ENCODE measurements at places on chromosomes 1 and 21.

- DNase-seq, result no peak
Observed at GRCh38 chr1:202597090-202597761, 113.0 kb downstream of the SYT2 start.

- no peak for DNase-seq
Observed at GRCh38 chr1:242854466-242854865, 330.0 kb upstream of the PLD5 start.

DNA sequence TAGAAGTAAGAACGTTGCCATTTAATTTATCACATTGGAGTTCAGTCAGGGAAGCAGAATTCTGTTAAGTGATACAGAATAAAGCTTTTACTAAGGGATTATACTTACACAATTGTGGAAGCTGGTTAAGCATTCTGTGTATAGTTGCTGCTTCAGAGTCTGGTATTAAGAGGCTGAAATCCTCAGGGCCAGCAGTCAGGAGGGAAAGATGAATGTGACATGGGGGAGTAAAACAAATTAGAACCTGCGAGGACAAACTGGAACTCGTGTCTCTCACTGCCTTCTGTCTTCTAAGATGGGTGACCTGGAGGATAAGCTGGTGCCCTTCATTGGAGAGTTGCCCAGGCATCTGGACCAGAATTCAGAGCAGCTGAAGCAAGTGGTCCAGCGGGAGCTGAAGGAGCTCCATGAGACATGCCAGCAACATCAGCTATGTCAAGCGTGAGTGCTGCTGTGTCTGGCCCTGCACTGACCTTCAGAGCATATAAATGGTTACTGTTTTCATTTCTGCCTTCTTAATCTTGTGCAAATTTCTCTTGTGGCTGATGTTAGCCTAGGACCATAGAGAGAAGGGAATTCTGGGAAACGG lies 23.0 kb downstream of the MARK1 start:
- no peak for DNase-seq

GRCh38 chr1:23403735-23404486 lies 20.6 kb downstream of the TCEA3 start:
- DNase-seq, result peak; percentile 87

DNA sequence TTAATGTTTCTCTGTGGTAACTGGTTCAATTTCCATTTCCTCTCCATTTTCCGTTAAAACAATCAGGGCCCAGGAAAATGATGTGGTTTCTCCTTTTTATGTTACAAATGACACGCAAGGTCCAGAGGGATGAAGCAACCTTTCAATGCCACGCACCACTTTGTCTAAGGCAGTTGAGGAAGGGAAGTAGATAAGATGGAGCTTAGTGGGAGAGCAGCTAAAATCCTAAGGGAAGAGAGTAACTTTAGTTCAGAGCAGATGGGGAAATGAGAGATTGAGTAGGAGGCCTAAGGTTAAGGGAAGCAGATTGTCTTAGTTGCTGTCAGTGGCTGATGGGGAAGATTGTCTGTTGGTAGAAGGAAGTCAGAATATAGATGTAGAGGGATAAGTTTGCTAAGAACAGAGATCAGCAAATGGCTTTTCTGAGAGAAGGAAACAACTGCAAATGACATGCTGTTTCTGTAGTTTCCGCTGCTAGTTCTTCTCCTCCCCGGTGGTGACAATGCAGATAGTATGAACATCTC lies 660 bp downstream of the CD1C start:
- DNase-seq, result no peak

DNA sequence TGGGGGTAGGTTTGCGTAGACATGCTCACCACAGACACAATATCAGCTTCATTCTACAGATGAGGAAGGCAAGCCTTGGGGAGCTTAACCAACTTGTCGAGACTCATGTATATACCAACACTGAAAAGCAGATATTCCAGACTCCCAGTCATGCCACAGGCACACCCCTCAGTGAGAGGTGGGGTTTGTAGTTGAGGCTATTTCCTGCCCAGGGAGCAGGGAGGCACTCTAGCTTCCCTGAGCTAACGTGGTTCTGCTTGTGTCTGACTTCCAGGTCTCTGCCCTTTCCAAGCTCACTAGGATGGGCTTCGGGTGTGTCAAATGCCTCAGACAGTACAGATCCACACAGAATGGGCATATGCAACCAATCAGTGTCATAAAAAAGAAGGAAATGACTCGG lies 122.3 kb upstream of the RUNX1 start:
- no peak for DNase-seq

DNA sequence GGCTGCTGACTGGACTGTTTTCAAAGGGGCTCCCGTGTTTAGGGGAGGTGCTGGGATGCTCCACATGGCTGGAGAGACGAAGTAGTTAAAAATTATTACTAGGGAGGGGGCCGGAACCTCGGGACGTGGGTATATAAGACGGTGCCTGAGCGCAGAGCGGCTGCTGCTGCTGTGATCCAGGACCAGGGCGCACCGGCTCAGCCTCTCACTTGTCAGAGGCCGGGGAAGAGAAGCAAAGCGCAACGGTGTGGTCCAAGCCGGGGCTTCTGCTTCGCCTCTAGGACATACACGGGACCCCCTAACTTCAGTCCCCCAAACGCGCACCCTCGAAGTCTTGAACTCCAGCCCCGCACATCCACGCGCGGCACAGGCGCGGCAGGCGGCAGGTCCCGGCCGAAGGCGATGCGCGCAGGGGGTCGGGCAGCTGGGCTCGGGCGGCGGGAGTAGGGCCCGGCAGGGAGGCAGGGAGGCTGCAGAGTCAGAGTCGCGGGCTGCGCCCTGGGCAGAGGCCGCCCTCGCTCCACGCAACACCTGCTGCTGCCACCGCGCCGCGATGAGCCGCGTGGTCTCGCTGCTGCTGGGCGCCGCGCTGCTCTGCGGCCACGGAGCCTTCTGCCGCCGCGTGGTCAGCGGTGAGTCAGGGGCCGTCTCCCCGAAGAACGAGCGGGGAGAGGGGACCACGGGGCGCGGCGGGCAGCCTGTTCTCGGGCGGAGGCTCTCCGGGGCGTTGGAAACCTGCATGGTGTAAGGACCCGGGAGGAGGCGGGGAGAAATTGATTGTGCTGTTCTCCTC lies at the start of gene CHODL:
Gene CHODL (plus strand): TSS at position 163 of the 793 bp plus-strand sequence. CDS start 391 bp downstream, at position 554.
- no peak for DNase-seq

GRCh38 chr1:197027359-197027758 lies 39.7 kb downstream of the F13B start:
- DNase-seq, result no peak

DNA sequence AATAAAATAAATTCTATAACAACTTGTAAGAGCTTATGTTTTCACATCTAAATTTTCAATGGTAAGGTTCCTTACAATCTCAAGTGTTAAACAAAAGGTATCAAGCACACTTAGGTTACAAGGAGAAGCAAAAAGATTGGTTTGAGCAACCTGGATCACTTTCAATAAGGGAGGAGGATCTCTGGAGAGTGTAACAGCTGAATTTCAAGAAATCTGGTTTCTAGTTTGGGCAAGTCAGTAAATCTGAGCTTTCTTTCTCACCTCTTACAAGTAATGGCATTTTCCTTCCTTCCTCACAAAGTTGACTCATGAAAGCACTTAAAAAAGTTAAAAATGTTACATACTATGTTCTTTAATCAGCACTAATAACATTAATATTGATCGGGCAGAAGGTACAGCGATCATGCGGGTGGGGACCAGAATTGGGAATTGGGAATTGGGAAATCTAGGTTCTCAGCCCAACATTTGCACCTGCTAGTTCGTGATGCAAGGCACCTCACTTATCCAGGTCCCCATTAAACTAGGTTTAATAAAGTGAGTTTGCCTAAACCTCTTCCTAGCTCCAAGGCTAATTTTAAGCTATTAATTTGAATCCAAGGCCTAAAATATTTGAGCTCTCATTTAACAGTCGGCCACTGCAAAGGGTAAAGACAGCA lies 3.1 kb downstream of the NUCKS1 start:
- DNase-seq, result no peak

DNA sequence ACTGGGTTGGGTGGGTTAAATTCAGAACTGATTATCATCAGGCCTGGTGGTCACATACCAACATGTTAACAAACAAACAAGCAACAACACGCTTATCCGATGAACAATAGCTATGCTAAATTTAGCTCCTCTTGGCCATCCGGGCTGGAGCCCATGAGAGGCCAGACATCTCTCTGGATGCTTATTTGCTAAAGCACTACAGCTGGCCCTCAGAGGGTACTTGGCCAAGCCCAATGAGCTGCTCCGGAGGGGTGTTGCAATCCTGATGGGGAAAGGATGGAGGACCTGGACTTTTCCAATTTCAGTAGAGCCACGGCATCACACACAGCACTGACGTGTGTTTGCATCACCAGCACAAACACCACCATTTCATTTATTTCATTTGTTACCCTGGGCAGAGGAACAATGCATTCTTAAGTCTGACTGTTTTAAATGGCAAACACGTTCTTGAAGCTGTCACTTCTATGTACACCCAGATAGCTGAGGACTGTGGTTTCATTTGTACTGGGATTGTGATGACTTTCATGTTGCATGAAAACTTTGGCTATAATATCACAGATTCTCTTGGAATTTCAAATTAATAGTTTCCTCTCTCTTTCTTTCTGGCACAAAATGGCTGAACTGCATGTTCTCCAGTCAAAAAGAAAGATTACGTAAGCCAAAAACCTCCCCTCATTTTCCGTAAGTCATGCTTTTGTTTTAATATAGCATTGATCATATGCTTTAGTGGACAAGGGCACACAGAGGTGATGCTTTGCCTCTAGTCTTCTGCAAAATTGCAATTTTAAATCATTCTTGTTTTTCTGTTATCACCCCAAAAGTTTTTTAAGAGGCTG lies 359.8 kb upstream of the KAZN start:
- DNase-seq, result no peak

- DNase-seq, result no peak
Observed at GRCh38 chr1:19325958-19326747, 14.0 kb downstream of the SLC66A1 start.

DNA sequence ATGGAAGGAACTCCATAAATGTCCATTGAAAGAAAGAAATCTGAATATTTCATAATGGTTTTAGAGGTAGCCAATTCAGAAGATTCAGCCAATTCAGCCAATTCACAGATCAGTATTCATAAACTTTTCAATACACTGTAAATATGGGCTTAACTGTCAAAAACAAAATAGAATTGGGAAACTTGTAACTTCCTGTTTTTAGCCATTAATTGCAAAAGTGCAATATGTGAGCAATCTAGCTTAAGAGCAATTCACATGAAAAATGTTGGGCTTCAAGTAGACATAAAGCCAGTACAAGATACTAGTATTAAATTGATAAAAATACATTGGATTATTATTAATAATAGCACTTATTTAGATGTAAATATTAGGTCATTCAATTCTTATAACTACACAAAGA lies 27.5 kb upstream of the PLPPR4 start:
- DNase-seq, result no peak

GRCh38 chr1:198377702-198378101 lies 162.8 kb downstream of the ATP6V1G3 start:
- no peak for DNase-seq

GRCh38 chr1:8939362-8939995 lies 6.2 kb upstream of the CA6 start:
- DNase-seq, result no peak

DNA sequence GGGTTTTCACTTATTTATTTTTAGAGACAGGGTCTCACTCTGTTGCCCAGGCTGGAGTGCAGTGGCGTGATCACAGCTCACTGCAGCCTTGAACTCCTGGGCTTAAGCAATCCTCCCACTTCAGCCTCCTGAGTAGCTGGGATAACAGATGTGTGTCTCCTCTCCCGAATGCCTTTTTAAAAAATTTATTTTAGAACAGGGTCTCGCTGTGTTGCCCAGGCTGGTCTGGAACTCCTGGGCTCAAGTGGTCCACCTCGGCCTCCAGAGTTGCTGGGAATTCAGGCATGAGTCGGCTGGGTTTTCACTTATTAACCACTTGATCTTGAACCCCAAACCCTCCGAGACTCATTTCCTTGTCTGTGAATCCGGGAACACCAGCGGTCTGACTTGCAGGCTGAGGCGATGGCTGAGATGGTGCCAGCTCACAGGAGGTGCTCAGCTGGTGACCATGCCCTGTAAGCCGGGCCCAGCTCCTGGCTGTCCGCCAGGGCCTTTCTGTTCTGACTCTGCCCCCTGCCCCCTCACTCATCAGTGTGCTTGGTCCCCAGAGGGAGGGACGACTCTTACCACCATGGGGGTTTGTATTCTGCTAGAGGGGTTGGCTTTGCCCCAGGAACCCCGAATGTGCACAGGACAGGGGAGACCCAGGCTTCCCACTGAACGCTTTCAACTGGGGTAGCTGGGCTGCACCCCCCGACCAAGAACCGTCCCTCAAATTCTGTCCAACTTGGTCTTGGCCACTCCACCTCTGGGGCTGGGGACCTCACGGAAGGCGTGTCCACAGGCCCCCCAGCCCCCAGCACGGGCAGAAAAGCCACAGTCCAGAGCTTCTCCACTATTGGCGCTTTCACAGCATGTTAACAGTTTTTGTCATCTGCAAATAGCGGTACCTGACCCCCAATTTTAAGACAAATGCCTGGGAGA lies 22.5 kb downstream of the MMEL1 start:
- DNase-seq, result no peak

GRCh38 chr1:111216751-111217150 lies 10.8 kb upstream of the CHI3L2 start:
- DNase-seq, result no peak

DNA sequence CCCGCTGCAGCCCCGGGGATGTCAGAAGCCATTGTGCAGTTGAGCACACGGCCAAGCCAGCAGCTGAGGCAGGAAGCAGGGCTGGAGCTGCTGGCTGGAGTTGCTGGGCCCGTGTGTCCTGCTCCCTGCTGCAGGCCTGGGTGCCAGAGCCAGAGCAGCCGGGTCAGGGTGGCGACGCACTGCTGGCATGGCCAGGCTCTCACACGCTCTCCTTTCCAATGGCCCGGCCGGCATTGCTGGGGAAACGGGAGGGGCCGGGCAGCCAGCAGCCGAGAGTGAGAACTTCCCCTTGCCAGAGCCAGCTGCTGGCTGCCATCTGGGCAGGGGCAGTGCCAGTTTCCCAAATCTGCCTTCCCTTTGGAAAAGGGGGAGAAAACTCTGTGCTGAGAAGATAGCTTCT lies 82.4 kb upstream of the PROX1 start:
- DNase-seq, result no peak

- peak; percentile 29 for DNase-seq
Observed at GRCh38 chr1:174743654-174744561, 255.8 kb upstream of the CACYBP start.

DNA sequence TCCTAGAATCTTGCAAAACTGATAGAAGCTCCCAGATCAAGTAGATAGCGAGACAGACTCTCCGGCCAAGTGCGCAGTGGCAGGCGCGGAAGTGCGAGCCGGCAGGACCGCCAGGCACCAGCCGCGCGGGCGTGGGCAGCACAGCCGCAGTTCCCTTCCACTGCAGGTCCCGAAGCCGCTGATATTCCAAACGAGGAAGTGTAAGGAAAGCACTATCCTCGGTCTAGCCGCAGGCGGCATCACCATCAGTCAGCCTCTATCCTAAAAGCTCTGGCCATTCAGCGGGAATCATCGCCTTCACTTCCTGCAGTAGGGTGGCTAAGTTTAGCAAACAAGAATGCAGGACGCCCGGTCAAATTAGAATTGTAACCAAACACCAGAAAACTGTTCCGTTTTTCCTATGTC lies 710 bp downstream of the GLRX2 start:
- peak; percentile 15 for DNase-seq

DNA sequence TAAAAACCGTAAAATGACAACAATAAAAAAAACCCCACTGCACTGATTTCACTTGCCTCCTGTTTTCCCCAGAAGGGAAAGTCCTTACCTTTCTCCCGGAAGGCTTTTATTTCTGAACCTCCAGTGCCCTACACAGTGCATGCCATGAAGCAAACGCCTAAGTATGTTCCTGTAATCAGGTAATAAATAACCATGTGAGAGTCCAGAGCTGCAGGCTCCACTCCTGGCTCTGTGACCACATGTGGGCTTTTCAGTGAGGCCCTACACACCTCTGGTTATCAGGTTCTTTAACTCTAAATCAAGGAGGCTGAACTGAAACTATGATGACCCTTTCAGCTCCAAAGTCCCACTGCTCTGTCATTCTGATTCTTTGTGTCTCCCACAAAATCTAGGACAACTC lies 20.8 kb upstream of the NR5A2 start:
- DNase-seq, result no peak
